AG04450 (cell line): ENCODE measurements at places on chromosomes 3 and 15. TPM values are rescaled to one million over a fixed set of nuclear protein-coding genes. Genes with fewer than 3 reads are reported as not detected.

DNA sequence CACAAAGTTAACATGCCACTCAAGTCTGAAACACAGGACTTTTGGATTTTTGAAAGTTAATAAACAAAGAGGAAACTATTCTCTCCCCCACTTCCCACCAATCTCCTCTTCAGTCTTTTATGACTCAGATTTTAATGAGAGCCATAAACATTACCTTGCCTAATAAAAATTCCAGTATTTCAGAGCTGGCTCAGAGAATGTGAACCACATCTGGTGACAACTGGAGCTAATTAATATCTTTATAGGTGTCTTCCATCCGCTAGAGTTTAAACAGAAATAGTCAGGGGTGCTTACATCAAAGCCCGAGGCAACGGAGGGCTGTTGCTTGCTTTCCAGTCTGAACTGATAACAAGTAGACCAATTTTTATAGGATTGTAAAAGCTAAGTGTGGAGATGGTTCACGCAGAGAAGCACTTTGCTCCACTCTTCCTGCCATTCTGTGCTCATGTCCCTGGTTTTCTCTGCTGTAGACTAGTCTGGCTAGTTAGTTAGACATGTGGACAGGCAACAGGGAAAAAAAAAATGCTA, 363.6 kb downstream of the NR2F2 start:
- DNase-seq: no peak

DNA sequence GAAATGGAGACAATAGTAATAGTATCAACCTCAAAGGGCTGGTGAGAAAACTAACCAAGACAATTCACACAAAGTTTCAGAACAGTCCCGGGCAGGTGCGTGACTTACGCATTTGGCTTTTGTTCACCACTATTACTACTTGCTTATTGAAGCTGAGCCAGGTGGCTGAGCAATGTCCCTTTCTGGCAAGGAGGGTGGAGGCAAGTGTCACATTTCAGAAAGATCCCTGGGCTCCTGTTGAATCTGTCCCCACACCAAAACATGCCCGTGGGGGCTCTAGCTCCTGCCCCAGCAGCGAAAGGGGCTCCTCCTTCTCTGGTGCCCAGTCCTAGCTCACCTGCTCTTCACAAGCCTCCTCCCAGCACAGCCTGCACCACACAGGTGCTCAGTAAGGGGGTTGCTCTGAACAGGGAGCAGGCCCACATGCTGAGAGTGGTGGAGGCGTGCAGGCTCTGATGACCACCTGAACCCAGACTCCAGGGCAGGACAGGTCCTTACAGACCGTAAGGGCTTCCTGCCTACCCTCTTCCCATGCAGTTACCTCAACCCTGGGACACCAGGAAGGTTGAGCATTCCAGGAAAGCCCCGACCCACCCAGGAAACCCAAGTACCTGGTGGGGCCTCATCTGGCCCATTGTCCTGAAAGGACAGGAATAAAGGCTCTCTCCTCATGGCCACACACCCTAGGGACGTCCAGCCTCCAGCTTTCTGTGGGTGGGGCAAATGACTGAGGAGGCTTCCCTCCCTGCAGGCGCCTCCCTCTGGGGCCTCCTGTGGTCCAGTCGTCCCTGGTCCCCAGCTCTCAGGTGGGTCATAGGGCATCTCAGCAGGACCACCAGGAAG, 32.6 kb downstream of the SEMA7A start:
- DNase-seq: no peak

- no peak for DNase-seq
Measured at GRCh38 chr3:18864933-18865731, 283.2 kb upstream of the KCNH8 start.

DPPA2 gene
- not detected in 2 replicates for polyA plus RNA-seq

PPM1L gene
- polyA plus RNA-seq: 0.26 and 0.33 TPM in 2 replicates

MUC20 gene
- polyA plus RNA-seq: 0.19 TPM in 2 replicates

GRCh38 chr15:63915209-63915872, 81.6 kb upstream of the HERC1 start:
- DNase-seq: no peak

DNA sequence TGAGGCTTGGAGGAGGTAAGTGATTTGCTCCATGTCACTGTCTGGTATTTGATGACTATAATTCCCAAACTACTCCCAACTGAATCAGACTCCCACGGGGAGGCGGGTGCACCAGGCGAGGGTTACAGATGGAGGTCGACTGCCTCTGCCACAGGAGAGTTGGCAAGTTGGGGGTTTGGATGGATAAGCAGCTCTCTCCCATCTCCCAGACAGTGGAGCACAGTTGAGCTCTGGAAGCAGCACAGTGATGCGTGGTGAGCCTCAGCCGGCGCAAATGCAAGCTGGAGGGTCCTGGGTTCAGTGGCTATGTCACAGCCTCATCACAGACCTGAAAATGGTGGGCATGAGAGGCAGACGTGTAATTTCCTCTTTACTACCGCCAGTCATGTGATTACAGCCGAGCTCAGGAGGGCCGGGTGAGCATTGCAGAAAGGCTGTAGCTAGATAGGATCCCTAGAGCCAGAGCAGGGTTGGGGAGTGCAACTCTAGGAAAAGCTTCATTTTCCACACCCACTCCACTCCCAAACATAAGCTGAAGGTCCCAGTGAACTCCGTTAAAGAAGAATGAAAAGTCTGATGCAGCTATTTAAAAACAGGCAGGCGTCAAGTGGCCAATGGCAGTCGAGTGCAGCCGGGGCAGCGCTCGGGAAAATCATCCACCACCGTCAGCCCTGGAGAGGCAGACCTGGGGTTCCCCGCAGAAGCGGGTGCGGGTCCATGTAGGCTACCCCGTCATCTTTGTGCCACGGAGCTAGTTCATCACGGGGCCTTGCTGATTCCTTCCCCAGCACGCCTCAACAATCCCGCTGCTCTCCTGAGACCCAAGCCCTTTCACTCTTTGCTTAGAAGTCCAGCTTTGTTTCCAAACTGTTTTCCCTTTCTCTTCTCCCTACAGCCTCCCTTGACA, 33.3 kb upstream of the VPS8 start:
- DNase-seq: no peak

NAALADL2 gene
- polyA plus RNA-seq: 6.3 and 8.0 TPM in 2 replicates

GRCh38 chr15:94666553-94666952, 435.2 kb downstream of the MCTP2 start:
- DNase-seq: no peak

GRCh38 chr3:23594894-23595670, 210.7 kb upstream of the UBE2E1 start:
- no peak for DNase-seq

GLDN gene
- polyA plus RNA-seq: 0.17 and 0.25 TPM in 2 replicates

- no peak for DNase-seq
Measured at GRCh38 chr3:101973163-101973505, 123.8 kb downstream of the NFKBIZ start.

LPP gene
- 64.2 and 76.3 TPM in 2 replicates for polyA plus RNA-seq

DNA sequence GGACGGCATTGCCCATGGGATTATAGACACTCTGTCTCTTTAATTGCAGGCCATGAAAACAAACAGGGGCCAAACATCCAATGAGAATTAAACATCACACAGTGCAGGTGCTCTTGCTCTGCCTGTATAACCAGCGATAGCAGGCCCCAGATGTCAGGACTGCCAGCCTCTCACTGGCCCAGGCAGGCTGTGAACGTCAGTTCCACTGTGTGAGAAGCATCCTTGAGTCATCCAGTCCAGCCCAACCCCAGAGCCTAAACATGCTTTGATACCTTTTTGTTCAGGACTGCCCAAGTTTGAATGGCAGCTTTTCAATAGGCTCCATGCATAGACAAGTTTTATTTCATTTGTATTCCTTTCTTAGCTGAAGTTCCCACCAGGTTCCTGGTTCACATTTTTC, 189.8 kb downstream of the SLCO3A1 start:
- DNase-seq: no peak

SOX2 gene
- not detected in 2 replicates for polyA plus RNA-seq

DNA sequence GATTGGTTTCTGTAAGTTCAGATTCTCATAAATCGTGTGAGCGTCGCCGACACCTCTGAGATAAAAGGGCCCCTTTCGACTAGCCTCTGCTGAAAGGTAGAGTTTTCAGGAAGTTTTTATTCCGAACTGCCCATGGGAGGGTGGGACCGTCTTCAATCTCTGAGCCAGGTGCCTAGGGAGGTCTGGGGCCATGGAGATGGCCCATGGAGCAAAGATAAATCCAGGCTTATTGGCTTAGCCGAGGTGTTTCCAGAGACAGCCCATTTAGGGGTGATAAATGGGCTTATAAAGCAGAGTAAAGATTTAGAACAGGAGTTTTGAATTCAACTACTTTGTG, 442 bp downstream of the QTRT2 start:
- DNase-seq: no peak

DNA sequence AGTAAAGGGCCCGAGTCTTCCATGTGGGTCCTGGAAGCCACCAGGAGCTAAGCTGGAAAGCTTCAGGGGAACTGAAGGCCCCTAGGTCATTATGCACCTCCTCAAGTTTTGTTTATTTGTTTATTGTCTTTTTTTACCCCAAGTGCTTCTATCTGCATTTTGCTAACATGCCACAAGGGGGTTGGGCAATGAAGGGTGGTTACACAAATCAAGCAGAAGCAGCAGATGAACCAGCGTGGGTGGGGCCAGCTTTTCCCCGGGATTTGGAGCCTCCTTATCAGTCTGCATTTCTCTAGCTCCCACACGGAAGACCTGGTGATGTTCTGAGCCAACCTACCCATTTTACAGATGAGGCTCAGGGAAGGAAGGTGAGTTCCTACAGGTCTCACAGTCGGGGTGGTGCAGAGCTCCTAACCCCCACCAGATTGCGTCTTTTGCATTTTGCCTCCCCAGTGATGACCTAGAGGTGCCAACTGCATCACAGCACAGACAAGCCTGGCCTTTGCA, 16.8 kb downstream of the TMC3 start:
- DNase-seq: no peak

GRCh38 chr15:78010067-78010466, 67.4 kb downstream of the TBC1D2B start:
- DNase-seq: no peak

INO80 gene
- 5.3 and 8.0 TPM in 2 replicates for polyA plus RNA-seq

IL17RE gene
- 2.0 and 2.1 TPM in 2 replicates for polyA plus RNA-seq

GRCh38 chr15:51775967-51776816, 24.8 kb downstream of the TMOD2 start:
- peak; percentile 15 for DNase-seq

DNA sequence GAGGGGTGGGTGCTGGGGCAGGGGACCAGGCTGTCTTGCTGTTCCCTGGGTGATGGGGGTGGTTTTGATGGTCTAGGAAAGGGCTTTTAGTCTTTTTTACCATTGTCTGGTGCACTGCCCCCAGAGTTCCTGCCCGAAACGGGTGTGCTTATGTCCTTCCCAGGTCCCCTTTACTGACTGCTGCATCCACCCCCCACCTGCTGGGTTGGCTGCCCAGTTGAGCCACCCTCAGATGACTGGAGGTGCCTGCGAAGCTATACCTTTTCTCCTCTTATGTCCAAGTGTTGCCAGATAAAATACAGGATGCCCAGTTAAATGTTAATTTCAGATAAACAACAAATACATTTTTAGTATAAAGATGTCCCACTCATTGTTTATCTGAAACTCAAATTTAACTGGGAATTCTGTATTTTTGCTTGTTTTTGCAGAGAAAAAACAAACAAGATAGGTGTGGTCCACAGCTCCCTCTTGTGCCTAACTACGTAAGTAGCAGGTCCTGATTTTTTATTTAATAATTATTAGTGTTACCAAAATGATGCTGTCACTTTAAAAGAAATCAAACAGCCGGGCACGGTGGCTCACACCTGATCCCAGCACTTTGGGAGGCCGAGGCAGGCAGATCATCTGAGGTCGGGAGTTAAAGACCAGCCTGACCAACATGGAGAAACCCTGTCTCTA, 6.1 kb upstream of the RPP14 start:
- DNase-seq: peak; percentile 13

TRANK1 gene
- polyA plus RNA-seq: 22.4 and 26.1 TPM in 2 replicates

GRCh38 chr3:181298421-181298820, 308.9 kb upstream of the DNAJC19 start:
- no peak for DNase-seq

DNA sequence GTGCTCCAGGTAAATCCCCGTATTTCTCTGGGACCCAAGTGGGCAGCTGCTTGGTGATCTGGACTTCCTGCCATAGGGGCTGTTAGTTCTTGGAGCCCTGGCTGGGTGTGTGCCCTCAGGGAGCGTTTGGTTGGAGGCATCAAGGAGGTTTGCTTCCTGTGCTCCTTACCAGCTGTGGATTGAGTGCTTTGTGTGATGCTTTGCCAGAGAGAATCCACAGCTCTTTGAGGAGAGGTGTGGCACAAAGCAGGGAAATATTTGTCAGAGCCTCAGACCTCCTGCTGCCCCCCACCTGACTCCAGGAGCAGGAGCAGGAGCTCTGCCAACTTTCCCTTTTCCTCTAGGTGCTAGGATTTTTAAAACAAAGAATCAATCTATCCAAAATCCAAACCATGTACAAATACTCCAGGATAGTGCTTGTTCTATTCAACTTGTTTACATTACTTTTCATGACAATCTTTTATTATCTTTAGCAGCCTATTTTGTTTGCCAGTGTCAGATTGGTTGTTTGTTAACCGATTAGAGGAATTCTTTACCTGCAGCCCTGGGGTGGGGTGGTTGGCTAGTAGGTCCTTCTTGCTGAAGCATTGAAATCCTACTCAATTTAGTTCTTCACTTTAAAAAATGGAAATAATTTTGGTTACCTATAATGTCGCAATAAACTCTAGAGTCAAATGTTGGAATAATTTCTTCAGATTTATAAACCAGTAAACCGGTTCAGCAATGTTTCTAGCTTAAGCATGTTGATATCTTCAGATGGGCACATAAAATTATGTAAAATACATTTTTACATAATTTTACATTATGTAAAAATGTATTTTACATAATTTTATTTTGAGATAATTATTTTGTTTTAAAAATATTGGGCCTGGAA, 2.5 kb downstream of the CTDSPL start:
- DNase-seq: no peak

ZNF80 gene
- polyA plus RNA-seq: not detected in 2 replicates

DNA sequence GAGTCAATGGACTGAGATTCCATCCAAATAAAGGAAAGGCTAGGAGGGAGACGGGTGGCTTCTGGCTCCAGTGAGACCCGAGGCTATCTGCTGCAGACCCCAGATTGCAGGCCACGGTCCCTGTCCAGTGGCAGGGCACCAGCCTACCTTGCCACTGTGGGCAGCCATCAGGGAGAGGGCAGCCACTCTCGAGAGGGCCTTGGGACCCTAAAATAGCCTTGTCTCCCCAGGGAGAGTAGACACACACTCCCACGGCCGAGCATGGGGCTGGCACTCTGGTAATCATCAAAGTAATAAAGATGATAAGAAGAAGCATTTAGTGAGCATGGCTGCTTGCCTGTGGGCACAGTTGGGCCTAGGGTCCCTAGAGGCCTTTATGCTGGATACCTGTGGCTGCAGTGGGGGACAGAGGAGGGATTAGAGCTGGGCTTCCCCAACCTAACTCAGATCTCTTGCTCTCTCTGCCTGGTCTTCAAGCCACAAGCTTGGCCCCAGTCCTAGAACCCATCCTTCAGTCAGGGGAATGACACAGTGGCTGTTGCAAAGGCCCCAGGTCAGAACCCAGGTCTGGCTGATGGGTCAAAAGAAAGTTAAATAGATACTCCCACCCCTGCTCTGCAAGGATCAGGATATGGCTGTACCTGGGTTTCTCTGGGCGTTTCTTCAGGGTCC, 9.2 kb upstream of the VIPR1 start:
- no peak for DNase-seq

GRCh38 chr15:93485438-93486327, 396.7 kb upstream of the RGMA start:
- no peak for DNase-seq
